ENCODE measurements at places on chromosomes 5 and 9.

GRCh38 chr9:134778841-134779411 is 101.7 kb upstream of the FCN2 start:
- DNase-seq = no peak

- DNase-seq = no peak
Observed at GRCh38 chr5:132112111-132112510, 38.5 kb downstream of the CSF2 start.

DNA sequence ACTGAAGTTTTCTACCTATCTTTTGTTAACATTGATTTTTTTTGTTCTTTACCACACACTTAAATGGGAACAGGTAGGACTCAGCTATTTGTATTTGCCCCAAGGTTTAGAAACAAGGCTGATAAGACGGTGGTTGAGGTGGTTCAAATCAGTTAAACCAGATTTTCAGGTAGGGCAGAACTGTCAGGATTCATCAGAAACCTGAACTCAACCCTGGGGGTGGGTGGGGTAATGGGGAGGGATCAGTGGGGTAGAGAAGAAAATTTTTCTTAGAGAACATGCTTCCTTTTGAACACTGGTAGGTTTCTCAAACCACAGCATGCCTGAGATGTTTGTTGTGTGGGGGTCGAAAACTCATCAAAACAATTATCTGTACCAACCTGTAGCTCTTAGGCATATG is 113.0 kb downstream of the BASP1 start:
- no peak for DNase-seq

DNA sequence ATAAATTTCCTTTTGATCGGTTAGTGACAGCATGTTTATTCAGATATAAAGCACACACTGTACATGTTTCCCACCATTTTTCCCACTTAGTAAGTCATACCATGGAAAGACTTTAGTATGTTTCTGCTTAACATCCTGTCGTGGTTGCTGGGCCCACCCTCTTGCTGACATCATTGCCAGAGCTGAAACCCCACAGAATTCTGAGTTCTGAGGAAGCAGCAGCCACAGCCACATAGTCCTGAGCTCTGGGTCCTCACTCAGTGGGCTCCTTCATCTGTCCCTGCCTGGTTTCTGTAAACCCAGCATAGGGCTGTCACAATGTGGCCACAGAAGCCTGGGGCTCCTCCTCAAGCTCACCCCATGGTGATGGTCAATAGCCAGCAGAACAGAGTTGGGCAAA is 441.5 kb downstream of the ENC1 start:
- DNase-seq = no peak

DNA sequence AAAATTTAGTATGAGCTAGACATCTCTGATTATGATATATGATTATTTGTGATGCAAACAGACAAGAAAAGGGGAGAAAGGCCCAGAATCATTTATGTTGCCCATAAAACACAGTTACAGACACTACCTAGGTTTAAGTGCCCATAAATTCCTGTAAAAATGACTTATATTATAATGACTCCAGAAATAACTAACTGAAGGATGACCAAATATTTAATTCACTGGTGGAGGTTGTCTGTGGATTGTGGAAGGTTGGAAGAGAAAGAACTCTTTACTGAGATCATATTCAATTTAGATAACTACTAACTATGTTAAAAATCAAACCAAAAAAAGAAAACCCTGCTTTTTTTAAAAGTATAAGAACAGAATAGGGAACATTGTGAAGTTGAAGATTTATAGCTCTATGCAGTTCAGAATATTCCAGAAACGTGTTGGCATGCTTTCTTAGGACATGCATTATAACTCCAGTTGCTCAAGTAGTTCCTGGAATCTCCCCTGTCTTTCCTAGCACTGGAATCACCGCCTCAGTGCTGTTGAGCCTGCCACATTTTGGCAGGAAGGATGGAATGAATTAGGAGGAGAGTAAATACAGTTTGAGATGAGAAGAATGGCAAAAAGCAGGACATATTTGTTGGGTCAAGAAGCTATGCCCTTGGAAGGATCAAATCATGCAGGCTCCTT is 72.0 kb upstream of the PAPPA start:
- no peak for DNase-seq

DNA sequence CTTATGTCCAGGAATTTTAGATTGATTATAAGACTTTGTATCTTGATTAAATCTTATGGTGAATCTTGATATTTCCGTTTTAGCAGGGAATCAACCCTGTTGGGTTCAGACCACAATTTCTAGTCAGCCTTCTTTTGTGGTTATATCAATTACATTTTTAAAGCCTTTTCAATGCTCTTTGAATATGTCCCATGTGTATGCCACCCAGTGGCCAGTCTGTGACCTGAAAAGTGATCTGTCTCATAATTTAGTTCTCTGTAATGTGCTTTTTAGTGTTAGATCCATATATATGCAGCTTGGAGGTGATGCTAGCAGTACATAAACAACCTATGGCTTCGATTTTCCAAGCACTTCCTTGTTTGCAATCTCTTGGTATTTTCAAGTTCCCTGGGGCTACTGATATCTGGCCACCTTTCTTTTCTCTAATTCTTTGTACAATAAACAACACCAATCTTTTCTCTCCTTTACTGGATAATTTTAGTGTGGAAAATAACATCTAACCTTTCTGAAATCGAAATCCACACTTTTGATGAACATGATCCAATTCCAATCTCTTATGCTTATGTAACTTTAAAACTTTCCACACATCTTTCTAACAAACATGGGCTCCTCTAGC is 28.8 kb downstream of the PDE8B start:
- DNase-seq = no peak

GRCh38 chr9:84271921-84272556 is 68.5 kb downstream of the SLC28A3 start:
- no peak for DNase-seq

DNA sequence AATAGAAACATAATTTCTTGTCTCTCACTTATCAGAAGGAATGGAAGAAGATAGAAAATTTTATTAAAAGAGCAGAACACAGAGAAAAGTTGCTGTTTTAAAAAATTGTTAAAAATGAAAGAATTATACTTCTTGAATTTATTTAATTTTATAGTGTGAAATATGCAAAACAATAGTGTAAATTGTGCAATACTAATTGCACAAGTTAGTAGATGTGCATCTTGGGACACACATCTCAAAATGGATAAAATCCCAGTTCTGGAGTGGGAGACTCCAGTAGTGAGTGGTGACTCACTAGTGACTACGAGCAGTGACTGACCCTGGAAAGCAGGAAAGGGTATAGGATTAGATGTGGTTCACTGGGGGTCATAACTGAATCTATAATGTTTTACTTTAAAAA is 223.2 kb downstream of the MSX2 start:
- no peak for DNase-seq

DNA sequence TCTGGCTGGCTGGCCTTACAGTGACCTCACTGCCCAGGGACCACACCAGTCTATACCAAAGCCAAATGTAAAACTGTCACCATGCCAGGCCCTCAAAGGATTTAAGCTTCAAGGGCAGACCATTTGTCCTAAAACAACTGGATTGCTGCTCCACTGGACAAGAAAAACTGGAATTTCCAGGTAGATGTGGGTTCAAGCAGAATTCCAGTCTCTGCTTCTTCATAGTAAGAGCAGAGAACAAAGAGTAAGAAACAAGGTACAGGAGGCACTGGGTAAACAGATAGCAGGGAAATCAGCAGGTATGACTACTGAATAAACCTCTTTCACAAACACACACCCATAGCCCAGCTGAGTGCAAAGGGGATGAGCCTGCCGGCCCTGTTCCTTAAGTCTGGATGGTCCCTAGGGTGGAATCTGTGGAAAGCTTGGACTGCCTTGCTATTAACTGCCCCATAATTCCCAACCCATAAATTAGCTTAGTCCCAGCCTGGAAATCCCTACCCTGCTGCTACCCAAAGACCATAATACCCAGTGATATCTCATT is 5.5 kb downstream of the B4GALT1 start:
- no peak for DNase-seq

GRCh38 chr5:35672995-35673394 is 55.3 kb downstream of the SPEF2 start:
- no peak for DNase-seq

- DNase-seq = no peak
Observed at GRCh38 chr5:125154301-125155110, 408.1 kb upstream of the ZNF608 start.

DNA sequence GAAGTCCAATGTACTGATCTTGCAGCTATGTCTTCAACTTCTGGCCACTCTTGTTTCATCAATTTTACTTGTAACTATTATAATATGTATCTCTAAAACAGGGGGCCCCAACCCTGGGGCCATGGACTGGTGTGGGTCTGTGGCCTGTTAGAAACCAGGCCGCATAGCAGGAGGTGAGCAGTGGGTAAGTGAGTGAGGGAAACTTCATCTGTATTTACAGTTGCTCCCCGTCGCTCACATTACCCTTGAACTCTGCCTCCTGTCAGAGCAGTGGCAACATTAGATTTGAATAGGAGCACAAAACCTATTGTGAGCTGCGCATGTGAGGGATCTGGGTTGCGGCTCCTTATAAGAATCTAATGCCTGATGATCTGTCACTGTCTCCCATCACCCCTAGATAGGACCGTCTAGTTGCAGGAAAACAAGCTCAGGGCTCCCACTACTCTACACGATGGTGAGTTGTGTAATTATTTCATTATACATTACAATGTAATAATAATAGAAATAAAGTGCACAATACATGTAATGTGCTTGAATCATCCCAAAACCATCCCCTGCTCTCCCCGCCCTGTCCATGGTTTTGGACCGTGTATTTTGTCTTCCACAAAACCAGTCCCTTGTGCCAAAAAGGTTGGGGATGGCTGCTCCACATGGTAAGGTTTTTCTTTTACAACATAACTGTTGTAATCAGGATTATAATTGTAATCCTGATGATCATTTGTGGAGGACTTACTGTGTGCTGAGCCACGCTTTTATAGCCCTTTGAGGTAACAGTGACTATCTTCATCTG is 26.9 kb upstream of the SH3PXD2B start:
- DNase-seq = no peak

- DNase-seq = no peak
Observed at GRCh38 chr9:107281922-107282667, 984 bp upstream of the RAD23B start.

DNA sequence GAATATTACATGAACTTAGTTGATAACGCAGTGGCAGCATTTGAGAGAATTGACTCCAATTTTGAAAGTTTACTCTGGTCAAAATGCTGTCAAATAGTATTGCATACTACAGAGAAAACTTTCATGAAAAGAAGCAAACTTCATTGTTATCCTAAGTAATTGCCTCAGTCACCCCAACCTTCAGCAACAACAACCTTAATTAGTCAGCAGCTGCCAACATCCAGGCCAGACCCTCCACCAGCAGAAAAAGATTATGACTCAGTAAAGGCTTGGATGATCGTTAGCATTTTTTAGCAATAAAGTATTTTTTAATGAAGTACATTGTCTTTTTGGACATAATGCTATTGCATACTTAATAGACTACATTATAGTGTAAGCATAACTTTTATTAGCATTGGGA is 40.8 kb upstream of the SPDL1 start:
- DNase-seq = no peak

DNA sequence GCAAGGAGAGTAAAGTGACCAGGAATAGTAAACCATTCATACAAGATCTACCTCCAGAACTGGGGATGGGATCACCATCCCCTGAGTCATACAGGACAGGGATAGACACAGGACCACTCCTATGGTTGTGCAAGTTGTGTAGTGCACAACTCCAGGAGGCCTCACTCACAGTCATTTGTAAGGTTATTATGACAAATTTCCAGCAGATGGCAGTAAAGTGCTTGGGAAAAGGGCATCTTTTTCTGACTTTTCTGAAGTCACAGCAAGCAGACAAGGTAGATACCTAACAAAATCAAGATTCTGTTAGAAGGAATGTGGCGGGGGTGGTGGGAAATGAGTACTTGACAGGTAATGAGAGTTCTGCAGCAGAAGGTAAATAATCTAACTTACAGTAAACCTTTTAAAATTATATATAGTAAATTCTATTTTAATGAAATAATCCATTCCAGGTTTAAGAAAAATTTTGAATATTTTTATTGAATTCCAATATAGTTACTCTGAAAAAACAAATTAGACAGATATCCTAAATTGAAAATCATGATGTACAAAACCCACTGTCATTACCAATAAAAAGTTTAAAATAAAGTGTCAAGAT is 16.7 kb upstream of the KIF27 start:
- no peak for DNase-seq

GRCh38 chr9:93613174-93613573 is 36.8 kb downstream of the PHF2 start:
- no peak for DNase-seq

DNA sequence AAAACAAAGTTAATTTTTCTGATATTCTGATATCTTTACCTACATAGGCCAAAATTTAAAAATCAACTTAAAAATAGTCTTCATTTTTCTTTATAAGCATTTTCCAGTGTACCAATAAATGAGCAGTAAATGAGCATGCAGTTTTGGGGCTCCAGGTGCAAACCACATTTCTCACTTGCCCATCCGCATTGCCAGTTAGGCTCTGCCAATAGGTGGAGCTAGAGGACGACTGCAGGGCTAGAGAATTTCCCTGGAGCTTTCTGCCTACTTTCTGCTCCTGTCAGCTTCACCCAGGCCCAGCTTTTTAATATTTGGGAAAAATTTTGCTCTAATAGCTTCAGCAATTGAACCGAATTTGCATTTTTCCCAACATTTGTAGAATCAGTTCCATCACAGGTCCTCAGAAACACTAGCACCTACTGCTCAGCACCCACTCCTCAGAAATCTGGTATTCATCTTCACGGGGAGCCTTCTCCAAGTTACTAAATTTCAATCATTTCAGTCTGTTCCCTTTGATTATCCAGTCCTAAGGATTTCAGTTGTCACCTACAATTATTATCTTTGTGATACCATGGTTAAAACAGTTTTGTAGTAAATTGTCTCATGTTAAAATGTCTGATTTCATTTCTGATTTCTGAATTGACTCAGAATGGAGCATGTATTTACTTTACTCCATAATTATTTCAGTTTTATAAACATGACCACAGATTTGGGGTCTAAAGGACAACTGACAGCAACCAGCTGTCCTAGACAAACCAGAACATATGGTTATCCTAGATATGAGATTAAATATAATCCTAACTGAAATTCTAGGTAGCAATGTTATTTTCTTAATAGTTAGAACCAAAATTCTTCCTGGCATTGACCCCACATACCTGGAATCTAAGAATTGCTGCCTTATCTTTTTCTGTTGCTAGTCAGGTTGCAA is 104.6 kb upstream of the FAM174A start:
- no peak for DNase-seq

GRCh38 chr9:123997665-123998277 is 13.8 kb upstream of the LHX2 start:
- no peak for DNase-seq

DNA sequence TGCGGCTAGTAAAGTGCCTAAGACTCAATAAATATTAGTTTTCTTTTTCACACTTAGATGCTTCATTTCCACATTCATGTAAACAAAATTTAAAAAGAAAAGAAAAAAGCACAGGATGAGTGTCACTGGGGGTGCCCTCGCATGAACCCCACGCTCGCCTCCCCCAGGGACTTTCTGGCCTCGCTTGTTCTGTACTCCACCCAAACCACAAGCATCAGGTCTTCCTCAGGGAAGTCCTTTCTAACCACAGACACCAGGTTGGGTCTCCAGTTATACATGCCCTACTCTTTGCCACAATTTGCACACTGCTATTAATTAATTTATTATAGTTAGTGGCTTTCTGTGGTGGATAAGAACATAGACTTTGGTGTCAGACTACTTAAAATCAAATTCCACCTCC is 92.4 kb downstream of the RORB start:
- DNase-seq = no peak
